IPS DF 6.9 (cell line): ENCODE measurements at places on chromosomes 7 and 10.
A peak's percentile ranks its signal among the peaks of the same experiment; 100 is the strongest.

- no peak for DNase-seq
These were observed 4.9 kb downstream of the DKK1 start for GRCh38 chr10:52318822-52319464.

GRCh38 chr10:107814865-107815487 is 650.5 kb upstream of the SORCS1 start:
- peak; percentile 33 for DNase-seq

DNA sequence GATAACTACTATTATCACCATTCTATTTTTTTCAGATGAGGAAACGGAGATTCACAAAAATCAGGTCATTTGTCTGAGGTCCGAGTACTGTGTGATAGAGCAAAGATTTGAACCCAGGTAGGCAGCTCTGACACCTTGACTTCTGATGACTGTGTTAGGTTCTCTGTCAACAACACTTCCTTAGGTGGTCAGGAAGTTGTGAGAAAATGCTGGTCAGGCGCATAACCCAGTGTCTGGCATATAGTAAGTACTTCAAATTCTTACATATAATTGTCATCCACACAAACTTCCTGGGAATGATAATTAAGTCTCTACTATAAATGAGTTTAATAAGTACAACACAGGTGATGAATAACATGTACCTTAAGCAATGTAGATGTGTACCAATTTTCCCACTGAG is 381.5 kb downstream of the NEBL start:
- no peak for DNase-seq

DNA sequence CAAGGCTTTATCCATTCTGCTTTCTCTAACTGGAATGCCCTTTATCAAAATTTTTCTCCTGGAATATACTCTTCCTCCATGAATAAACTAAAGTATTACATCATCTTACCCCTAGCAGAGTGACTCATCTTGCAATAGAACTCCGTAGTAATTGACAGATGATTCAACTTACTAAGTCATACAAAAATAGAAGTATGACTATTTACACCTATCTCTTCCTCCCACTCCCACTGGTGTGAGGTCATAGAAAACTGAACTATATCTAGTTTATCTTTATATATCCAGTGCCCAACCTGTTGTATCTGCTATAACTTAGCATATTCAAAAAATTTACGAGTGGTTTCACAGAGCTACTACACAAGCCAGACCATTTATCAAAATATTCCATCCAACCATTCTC is 26.1 kb downstream of the ABCB1 start:
- DNase-seq, result no peak

DNA sequence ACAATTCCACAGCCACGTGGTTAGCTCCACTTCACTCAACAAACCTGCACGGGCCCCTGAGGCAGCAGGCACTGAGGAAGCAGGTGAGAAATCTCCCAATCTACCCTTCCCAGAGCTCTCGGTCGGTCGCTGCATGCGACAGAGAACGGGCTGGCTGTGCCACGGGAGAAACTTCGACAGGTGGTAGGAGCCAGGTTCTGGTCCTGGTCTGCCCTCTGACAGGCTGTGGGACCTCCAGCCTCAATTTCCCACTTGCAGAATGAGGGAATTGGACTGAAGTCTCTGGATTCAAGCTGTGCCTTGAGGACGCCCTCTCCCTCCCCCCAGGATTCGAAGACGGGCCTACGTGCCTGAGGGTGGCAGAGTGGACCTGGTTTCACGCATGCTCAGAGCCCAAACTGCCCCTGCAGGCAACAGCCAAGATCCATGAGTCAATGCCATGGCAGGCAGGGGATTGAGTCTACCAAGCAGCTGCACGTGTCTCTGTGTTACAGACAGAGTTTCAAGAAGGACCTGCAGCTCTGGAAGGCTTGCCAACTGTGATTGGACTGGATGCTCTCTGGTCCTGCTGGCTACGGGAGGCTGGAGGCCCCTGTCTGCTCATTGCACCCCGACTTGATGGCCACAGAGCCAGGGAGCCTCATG is 215.0 kb downstream of the USP6NL start:
- no peak for DNase-seq
